H7 (cell line): ENCODE measurements at places on chromosomes 1 and 21. TPM values are rescaled to one million over a fixed set of nuclear protein-coding genes. Genes with fewer than 3 reads are reported as not detected.
A peak's percentile ranks its signal among the peaks of the same experiment; 100 is the strongest.

Gene APCS
- not detected in 2 replicates for total RNA-seq

Gene LCE1D
- not detected in 2 replicates for total RNA-seq

Gene VSIG8
- total RNA-seq: not detected in 2 replicates

Gene VWA5B1
- 0.10 and 0.26 TPM in 2 replicates for total RNA-seq

Gene PTGS2
- total RNA-seq: 0.38 and 1.7 TPM in 2 replicates

Gene PAX7
- 0.30 and 1.6 TPM in 2 replicates for total RNA-seq

DNA sequence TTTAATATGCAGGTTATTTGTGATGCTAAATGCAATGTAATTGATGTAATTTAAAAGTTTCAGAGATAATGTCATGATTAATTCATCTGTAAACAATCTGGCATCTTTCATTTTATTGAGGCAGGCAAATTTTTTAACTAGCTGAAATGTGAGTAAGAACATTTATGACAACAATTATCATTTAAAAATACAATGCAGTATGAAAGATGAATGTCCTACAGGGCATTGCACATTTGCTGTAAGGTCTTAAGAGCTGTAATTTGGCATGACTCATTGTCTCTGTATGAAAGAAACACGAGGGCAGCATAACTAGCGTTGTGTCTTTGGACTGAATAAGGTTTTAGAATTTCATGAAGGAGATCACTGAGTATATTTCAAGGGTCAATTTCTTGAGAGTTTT is 642.8 kb downstream of the PLA2G4A start:
- no peak for DNase-seq

- DNase-seq: no peak
Observed at GRCh38 chr1:8674912-8675311, 142.5 kb downstream of the RERE start.

- DNase-seq: no peak
Observed at GRCh38 chr1:234631721-234632125, 21.7 kb upstream of the IRF2BP2 start.

- no peak for DNase-seq
Observed at GRCh38 chr1:55081905-55082296, 42.6 kb downstream of the PCSK9 start.

- DNase-seq: peak; percentile 67
Observed at GRCh38 chr1:23013657-23014056, 2.0 kb downstream of the TEX46 start.

DNA sequence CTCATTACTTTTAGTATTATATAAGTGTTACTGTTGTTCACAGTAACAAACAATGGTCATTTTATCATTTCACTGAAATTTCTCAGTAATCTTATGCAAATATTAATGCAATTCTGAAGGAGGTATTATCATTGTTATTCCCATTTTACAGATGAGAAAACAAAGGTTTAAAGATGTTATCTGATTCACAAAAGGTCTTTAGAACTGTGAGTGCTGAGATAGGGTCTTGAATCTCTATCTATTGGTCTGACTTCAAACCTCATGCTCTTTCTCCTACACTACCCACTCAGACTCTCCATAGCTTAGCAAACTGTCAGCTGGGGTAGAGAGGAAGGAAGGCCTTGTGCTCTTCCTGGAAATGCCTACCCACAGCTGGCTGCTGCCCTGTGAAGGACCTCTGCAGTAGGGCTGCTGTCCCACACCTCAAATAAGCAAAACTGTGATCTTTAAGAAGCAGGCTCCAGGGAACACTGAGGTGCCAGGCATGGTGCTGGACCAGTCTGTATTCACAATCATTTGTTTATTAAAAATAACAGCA is 6.2 kb upstream of the OSCP1 start:
- no peak for DNase-seq
